Right lung (tissue), 10 donors: ENCODE measurements at places on chromosomes 12 and 14. TPM values are rescaled to one million over a fixed set of nuclear protein-coding genes. Genes with fewer than 3 reads are reported as not detected.

KRT84 gene
- polyA plus RNA-seq = not detected

HOXC12 gene
- polyA plus RNA-seq = not detected

ARHGAP9 gene
- polyA plus RNA-seq = 5.4 TPM

KRT2 gene
- not detected for polyA plus RNA-seq

C12orf50 gene
- 0.46 TPM for polyA plus RNA-seq

TAC3 gene
- polyA plus RNA-seq = 0.81 TPM

P2RX2 gene
- 4.7 TPM for polyA plus RNA-seq

TRHDE gene
- polyA plus RNA-seq = 2.1 TPM

DNA sequence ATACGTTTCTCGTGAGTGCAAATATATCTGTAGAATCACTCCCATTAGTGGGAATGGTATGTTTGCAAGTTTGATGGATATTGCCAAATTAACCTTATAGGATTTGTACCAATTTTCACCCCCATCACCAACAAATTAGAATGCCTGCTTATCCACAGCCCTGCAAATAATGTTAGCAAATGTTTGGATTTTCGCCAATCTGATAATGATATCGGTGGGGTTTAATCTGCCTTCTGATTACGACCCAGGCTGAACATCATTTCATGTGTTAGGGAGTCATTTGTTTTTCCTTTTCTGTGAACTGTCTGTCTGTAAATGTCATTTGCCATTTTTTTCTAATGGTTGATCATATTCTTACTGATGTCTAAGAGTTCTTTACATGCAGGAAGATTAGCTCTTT is 4.1 kb upstream of the DAZAP2 start:
- DNase-seq = no peak

GRCh38 chr12:91139286-91139685 is 28.0 kb upstream of the LUM start:
- DNase-seq = no peak

- no peak for DNase-seq
These were observed 28.6 kb upstream of the NR1H4 start for GRCh38 chr12:100445081-100445481.

DNA sequence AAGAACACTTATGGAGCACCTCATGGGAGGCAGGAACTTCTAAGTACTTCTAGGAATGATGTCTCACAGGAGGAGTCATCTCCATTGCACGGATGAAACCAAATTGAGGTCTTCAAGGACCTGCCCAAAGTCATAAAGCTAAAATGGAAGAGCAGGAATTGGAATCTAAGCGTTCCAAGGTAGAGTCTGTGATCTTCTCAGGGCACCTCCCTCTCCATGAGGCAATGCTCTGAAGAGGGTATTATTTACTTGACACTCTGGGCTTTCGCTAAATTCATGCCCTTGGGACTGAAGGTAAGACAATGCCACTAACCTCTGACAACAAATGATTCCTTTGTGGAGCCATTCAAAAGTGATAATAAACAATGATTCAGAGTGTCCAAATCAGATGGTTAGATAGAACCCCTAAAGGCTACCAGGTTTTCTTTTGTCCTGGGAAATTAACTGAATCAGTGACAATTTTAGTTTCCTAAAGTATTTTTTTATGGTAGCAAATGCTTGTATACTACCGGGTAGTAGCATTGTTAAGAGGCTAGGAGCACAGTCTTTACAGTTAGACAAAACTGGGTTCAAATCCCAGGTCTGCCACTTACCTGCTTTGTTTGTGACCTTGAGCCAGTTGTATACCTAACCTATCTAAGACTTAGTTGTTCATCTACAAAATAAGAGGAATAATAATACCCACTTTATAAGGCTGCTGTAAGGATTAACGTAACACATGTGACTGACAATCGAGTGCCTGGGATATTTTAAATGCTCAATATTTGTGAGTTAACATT is 12.3 kb downstream of the HMGA2 start:
- DNase-seq = no peak

DNA sequence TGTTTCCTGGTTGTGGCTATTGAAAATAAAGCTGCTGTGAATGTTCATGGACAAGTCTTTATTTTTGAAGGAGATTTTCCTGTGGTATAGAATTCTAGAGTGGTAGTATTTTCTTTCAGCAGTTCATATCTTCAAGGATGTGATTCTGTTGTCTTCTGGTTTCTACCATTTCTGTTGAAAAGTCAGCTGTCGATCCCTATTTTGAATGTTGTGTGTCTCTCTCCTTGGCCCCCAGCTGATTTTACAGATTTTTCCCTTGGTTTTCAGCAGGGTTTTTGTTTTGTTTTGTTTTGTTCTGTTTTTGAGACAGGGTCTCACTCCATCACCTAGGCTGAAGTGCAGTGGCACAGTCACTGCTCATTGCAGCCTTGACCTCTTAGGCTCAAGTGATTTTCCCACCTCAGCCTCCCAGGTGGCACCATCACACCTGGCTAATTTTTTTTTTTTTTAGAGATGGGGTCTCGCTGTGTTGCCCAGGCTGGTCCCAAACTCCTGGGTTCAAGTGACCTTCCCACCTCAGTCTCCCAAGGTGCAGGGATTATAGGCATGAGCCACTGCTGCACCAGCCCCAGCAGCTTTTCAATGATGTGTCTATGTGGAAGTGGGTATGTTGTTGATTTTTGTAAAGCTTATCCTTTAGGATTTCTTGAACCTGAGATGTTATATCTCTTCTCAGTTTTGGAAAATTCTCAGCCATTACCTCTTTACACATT is 28.1 kb downstream of the CFAP251 start:
- DNase-seq = no peak

DNA sequence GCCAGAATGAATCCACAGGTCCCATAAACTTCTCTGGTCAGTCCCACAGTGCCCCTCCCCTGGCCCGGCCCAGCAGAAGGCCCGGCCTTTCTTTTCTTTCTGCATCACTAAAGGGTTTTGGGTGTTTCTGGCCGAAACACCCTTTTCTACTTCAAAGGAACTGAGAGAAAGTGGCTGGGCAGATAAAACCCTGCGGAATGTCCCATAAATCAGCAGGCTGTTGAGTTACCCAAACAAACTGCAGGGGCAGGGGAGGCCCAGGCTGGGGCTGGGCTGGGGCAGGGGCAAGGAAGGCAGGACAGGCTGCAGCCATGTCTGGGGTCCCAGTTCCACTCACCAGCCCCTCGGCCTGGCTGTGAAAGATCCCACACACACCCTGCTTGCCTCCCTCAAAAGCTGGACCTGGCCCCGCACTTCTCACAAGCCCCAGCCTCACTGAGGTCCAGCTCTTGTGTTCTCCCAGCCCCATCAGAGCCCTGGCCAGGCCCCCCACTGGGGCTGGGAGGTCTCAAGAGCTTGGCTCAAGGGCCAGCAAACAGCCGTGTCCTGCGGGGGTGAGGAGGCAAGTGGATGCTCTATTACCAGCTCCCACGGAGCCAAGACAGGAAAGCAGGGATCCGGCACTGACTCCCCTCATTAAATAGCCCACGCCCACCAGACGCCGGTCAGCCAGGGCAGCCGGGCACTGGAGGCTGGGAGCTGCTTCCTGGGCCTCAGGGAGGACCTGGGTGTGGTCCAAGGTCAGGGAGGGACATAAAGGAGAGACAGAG is 41.9 kb downstream of the CCNK start:
- DNase-seq = no peak

GRCh38 chr14:27392153-27392552 is 794.3 kb upstream of the NOVA1 start:
- no peak for DNase-seq

DNA sequence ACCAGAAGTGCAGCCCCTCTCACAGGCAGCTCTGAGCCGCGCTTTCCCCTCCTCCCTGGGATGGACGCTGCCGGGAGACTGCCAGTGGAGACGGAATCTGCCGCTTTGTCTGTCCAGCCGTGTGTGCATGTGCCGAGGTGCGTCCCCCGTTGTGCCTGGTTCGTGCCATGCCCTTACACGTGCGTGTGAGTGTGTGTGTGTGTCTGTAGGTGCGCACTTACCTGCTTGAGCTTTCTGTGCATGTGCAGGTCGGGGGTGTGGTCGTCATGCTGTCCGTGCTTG is 12.3 kb upstream of the TAMALIN start:
- no peak for DNase-seq

DNA sequence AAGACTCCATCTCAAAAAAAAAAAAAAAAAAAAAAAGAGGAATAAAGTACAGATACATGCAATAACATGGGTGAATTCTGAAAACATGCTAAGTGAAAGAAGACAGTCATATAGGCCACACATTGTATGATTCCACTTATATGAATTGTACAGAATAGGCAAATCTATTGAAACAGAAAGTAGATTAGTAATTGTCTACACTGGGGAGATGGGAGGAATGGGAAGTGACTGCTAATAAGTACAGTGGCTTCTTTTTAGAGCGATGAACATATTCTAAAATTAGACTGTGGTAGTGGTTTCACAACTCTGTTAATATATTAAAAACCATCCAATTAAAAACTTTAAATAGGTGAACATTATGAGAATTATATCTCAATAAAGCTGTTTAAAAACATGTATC is 74.4 kb downstream of the ANKS1B start:
- no peak for DNase-seq

DNA sequence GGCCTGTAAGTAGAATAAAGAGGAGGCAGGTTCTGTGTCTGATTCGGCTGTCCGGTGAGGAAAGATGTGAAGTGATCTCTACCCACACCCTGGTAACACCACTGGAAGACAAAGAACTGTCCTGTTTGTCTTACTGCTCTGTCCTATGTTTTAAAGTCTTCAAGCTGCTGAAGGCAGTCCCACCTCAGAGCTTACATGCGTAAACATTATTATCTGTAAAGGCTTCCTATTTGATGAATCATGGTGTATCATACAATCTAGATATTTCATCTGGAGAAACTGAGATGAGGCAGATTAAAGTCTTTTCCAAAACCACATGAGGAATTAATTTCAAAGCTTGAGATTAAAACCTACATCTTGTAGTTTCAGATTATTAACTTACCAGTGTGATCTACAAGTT is 427.6 kb downstream of the ZFP36L1 start:
- no peak for DNase-seq

- no peak for DNase-seq
These were observed 8.5 kb downstream of the TMEM233 start for GRCh38 chr12:119601877-119602733.

- DNase-seq = no peak
These were observed 415.1 kb downstream of the TMEM121 start for GRCh38 chr14:105941226-105942166.

DNA sequence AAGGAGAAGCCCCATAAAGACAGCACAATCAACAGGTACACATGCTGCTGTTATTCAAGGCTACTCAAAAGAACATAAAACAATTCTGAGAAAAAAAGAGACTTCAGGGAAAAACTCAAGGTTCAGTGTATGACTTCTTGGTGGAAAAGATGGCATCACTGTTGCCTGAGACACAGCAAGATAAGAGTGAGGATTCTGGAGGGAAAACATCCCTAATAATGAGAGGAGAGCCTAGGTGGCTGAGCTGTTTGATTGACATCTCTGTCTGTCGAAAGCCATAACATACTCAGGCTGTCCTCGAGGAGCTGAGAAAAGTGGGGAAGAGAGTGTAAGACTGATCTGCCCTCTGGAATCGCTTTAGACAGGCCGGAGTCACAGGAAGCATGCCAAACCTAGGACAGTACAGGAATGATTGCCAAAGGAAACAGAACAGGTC is 193.4 kb upstream of the AMIGO2 start:
- DNase-seq = no peak

DNA sequence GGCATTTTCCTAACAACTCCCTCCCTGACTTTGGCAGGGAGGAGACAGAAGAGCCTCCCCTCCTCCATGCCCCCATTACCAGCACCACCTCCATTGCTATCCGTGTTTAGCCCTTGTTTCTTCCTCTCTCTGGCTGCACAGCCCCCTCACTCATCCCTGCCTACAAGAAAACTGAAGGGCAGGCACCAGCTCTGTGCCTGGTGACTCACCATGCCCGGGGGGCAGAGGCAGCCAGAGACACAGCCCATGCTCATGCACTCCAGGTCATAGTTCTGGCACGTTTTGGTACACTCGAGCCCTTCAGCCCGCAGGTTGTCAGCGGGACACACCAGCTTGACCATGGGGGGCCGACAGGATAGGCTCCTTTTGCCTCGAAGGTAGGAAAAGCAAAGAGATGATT is 80.4 kb downstream of the VWF start:
- DNase-seq = no peak

DNA sequence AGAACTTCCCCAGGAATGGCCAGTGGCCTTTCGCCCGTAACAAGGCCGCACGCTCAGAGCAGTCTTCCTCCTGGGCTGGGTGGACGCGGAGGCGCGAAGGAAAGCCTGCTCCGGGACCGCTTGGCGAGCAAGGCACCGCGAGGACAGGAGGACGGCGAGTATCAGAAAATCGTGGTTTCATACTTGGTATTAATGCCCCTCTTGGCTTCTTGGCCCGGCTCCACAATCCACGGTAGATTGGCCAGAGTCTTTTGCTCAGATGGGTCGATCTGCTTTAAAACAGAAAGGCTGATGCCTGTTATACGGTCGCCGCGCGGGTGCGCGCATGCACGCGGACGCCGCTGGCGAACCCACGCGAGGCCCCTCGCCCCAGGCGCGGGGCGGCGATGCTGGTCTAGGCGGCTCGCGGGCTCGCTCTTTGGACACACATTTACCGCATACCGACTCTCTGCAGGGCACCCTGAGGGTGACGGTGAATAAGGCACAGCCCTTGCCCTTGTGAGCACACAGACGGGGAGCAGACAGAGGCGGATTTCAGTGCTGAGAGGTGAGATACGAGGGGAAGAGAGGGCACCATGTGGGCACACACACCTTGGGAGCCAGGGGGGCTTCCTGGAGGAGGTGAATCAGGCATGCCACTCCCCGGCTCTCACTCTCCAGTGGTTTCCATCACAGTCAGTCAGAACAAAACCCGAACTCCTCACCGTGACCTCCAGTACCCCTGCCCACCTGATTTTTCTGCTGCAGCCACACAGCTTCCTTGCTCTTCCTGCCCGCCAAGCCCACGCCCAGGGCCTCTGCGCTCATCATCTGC is 100.7 kb downstream of the APAF1 start:
- DNase-seq = peak; percentile 38

GRCh38 chr12:84857525-84858208 is 54.9 kb downstream of the SLC6A15 start:
- no peak for DNase-seq

GRCh38 chr14:51954031-51954430 is 35.3 kb upstream of the RTRAF start:
- no peak for DNase-seq

GRCh38 chr12:79407671-79408622 is 282.8 kb downstream of the PAWR start:
- peak; percentile 36 for DNase-seq

DNA sequence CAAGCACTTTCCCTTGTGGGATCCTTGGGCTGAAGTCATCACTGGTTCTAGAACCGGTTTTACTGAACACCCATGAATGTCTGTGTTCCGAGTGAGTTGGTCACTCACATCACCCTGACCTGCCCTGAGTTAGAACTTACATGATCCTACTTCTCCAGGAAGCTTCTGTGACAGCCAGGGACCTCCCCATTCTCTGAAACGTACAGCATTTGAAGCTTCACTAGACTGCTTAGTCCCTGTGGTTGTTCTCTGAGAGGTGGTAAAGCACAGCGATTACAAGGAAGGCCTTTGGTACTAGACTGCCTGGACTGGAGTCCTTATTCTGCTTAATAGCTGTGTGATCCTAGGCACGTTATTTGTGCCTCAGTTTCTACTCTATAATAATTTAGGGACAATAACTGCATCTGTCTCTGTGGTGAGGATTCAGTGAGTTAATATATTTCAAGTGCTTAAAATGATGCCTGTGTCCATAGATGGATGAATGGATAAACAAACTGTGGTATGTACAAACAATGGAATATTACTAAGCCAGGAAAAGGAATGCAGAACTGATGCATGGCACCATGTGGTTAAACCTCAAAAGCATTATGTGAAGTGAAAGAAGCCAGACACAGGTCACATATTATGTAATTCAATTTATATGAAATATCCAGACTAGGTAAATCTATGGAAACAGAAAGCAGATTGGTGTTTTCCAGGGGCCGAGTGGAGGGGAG is 54.7 kb upstream of the DDX11 start:
- no peak for DNase-seq

GRCh38 chr14:20482382-20482781 is 13.2 kb downstream of the PNP start:
- DNase-seq = no peak
